ENCODE measurements at places on chromosomes 5 and 9.

DNA sequence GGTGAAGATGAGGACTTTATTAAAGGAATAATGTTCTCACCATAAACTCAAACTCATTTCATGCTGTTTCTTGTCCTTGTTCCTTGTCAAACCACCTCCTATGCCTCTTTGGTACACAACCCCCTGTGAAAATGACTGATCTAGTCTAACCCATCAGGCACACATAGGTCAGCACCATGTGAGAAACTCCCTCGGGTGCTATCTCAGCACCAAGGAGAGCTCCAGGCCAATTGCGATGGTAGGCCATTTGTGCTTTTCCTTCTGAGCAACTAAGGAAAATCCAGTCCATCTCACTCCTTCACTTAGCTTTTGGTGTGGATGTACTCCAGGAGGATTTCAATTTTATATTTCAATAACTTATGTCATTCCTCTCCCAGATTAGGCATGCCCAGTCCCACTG lies 199.8 kb downstream of the ZNF608 start:
- DNase-seq: no peak

DNA sequence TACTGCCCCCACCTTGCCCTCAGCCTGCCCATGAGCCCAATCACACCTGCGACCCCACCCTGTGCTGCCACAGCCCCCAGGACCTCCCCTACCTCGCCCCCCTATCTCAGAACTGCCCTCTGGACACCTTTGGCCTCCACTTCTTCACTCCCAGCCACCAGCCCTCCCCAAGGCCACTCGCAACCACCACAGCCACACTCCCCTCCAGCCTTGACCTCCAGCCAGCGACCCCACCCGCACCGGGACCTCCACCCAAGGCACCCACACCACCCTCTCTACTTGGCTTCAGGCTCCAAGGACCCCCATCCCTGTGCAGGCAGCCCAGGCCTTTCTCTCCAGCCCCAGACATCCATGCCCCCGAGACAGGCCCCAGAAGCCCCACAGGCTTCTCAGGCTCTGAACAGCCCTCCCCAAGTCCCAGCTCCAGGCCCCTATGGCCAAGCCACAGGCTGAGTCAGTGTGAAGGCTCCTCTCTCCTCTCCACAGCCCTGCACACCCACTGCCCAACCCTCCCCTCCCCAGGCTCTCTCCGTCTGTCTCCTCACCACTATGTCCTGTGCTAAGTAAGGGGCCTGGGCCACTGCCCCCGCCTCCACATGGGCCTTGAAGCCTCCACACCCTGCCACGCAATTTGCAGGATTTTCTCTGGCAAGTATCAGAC lies 2.0 kb downstream of the AK1 start:
- DNase-seq: no peak

DNA sequence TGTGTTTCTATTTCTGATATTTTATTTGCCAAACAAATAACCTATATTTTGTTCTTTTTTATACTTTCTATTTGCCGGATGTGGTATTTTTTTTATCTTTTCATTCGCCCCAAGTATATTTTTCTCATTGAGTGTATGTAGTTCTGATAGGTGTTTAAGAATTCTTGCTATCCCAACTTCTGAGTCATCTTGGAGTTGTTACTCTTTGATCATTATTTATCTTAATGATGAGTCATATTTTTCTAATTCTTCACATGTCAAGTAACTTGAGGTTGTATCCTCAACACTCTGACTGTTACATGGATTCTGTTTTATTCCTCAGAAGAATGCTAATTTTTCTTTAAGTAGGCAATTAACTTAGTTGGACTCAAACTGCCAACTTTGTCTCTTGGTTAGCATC lies 498.1 kb downstream of the TLE1 start:
- DNase-seq: no peak

DNA sequence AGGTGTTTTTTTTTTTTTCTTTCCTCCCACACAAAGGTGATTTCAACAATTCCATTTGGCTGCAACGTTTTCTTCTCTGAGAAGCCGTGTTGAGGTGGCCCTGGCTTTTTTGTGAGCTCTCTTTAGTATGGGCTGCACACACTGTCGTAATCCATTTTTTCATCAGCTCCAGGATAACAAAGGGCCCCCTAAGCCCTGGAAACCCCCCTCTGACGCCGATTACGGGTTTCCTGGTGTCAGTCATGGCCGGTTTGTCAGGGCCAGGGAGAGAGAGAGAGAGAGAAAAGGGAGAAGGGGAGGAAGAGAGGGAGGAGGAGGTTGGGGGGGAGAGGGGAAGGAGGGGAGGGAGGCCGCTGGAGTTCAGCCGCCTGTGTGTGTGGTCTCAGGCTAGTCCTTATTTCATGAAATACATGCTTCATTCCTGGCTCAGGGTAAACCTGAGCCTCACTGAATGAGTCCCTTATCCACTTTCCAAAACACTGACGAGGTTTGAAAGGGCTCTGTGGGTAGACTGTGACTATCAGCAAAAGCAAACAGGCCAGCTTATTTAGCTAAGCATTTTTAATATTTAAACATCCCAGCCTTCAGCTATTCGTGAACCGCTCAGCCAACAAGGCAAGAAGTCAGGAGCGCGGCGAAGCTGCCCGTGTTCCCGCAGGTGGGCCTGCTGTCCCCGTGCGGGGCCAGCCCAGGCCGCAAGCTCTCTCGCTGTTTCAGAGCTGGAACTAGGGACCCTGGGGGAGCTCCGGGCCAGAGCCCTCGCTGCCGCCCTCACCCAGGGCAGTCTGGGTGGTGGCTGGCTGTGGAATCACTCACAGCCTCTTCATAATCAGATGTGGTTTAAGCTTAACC lies 172.8 kb downstream of the ERCC6L2 start:
- no peak for DNase-seq

DNA sequence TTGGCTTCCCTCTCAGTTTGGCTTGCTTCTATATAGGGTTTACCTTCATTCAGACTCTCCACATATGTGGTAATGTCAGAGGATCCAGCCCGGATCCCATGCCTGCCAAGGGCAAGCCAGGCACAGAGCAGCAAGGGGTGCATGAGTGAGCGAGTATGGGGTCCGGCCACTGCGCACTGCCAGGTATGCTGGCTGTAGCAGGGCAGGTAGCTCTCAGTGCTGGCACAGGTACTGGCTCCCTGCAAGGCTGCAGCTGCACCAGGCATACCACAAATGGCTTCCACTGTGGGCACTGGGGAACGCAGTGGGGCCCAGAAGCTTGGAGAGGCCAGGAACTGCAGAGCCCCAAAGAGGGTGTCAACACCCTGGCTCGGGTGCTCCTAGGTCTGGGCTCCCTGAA lies 86.2 kb downstream of the GIN1 start:
- no peak for DNase-seq

- DNase-seq: no peak
These were observed 348.2 kb downstream of the IRX1 start for GRCh38 chr5:3943859-3944258.

GRCh38 chr5:112906637-112907036 lies 15.4 kb downstream of the REEP5 start:
- no peak for DNase-seq

- DNase-seq: no peak
These were observed 492 bp upstream of the FAM169A start for GRCh38 chr5:74866596-74867162.

Measured in stimulated activated CD8-positive, alpha-beta memory T cell treated with anti-CD3 and anti-CD28 coated beads, Interleukin-4, amount 100 ng/mL, for 1 hour (primary cell).